ENCODE measurements at places on chromosomes 6 and 20.
A peak's percentile ranks its signal among the peaks of the same experiment; 100 is the strongest.

- DNase-seq: no peak
Measured at GRCh38 chr20:60334911-60335310, 376.7 kb downstream of the CDH26 start.

DNA sequence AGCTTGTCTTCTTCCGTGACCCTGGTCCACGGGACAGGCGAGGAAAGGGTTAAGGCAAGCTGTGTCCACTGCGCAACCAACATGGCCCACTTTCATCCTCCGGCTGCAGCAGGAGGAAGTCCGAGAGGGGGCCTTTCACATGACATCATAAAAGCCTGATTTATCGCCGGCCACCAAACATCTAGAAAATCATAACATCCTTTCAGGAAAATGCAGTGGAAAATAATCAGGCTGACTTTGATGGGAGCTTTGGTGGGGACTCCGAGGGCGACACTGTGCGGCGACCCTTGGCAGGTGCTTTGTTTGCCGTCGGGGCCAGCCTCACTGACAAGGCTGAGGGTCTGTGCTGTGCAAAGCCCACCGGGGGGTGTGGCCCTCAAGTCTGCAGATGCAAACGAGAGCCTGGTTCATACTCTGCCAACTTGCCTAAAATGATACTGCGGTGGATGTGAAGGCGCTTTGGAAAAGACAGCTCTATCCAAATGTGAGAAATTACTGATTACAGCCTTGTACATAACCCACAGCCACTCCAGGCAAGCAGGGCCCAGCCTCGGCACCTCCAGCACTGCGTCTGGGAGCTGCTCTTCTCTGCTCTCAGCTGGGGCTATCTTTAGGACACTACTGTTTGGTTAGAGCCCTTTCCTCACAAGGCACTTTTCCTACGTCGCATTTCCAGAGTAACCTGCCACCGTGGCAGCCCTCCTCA, 25.7 kb downstream of the FOXC1 start:
- no peak for DNase-seq

- no peak for DNase-seq
Measured at GRCh38 chr20:59416916-59417315, 116.5 kb downstream of the EDN3 start.

DNA sequence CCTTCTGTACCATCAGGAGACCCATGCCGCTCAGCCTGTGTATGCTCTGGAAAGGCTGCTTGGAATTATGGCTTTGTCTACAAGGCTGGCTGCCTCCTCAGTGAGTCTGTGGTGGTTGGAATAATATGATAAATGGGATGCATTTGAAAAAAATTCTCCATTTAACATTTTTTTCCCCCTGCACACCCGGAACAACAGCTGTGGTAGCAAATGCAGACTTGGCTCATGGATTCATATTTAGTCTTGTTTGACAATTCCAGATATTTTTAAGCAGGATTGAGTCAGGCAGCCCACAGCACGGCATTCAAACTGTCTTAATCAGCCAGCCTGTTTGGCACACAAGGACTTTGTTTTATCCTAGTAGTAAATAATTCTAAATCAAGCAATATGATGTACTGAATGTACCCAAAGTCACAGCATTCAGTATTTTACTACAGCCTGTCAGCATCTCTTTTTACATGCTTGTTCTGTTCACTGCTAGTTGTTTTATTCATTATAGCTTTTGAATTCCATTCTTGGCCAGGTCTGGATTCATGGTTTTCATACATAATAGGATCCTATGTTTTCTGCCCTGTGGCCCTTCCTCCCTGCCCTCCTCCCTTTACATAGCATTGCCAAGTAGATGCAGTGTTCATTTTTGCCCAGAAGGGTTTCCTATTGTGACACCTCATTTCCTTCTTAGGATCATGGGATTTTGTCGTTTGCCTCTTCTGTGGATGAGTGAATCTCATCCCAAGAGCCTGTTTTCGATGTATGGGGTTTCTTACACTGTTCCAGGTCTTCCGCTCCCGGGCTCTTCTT, 68.1 kb downstream of the LRRC1 start:
- DNase-seq: no peak

DNA sequence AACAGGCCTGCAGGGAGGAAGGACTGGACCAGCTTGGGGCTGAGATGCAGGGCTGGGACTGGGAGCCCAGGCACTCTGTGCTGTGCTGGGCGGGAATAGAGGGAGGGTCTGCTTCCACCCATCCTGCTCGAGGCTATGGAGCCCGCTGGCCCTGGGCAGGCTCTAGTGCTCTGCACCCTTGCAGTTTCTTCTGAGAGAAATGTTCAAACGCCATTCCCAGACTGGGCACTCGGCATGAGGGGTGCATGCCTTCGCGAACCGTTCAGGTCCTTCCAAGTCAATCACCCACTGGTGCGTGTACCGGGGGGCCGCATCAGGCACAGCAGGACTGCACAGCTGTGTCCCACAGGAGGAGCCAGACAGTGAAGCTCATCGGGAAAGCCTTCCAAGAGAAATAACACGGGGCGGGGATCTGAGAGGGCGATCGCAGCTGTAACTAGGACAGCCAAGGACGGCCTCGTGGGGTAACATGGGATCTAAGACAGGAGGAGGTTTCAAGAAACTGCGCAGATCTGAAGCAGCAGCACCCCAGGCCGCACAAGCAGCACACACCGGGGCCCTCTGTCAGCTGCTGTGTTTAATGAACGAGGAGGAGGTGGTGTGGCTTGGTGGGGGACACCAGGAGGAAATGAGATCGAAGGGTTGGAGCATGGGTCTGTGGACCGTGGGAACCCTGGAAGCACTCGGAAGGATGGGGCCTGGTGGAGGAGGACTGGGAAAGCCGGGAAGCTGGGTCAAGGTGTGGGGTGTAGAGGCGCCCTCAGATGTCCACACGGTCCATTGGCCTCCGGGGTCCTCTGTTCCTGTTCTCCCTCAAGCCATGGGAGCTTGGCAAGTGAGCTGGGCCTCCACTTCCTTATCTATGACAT, 26.1 kb upstream of the PYGB start:
- no peak for DNase-seq

DNA sequence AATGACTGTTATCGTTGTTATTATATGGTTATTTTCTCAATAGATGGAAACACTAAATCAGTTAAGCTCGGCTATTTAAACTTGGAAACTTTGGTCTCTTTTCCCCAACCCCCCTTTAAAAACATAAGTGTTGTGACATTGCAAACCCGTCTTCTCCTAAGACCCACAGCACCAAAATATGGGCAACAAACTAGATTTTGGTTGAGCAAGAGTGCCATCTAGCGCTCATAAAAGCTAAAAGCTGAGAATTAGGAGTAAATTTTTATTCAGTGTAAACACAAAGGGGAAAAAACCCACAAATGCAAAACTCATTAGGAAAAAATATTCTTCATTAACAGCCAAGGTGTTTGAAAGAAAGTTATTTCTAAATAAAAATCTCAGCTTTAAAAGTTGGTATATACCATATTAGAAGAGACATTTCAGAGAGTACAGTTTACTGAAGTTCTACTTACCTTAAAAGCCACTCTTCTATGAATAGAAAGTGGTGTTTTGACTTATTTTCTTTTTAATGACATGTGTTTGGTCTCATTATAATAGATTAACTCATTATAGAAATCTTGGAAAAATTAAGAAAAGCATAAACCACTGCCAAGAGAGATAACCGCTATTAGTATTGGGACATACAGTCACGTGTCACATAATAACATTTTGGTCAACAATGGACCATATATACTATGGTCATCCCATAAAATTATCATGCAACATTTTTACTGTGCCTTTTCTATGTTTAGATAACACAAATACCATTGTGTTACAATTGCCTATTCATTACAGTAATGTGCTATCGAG, 21.1 kb downstream of the SESN1 start:
- peak; percentile 28 for DNase-seq

DNA sequence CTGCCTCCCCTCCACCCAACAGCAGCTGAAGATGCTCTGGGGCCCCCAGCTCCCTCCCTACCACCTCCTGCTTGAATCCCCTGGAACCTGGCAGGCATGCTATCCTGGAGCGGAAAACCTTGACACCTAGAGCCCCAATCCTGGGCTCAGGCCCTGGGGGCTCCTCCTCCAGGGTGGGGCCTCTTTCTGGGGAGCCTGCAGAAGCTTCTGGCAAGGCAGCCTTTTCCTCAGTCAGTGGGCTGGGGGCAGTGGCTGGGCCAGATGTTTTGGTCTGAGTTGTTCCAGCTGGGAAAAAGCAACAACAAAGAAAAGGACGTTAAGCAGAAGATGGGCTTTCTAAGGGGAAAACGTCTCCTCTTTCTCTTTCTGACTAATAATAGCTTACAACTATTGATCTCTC, 21.1 kb downstream of the KIAA1755 start:
- no peak for DNase-seq

DNA sequence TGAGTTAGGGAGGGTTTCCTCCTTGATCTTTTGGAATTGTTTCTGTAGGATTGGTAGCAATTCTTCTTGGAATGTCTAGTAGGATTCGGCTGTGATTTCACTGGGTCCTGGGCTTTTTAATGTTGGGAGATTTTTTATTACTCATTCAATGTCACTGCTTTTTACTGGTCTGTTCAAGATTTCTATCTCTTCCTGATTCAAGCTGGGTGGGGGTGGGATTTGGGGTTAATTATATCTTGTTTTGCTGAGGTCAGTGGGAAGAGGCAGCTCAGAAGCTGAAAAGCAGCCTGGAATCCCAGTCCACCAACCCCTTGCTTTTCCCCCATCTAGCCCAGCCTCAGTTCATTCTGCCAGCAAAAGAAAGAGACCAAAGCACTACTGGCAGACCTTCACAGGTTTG, 39.6 kb downstream of the SUMO4 start:
- DNase-seq: no peak

DNA sequence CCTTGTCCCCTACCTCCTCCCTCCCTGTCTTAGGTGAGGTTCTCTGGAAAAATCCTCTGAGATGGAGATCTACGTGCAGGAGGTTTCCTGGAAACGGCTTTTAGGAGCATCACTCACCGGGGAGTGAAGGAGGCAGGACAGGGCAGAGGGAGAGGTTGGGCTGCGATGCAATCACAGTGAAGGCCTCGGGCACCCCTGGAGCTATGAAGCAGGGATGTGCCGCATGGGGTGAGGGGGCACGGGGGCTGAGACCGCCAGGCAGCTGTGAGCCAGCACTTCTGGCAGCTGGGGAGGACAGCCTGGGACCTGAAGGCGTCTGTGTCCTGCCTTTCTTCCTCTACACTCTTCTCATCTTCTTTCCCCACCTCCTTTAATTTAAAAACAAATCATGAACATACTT, 12.9 kb upstream of the GLP1R start:
- DNase-seq: no peak

Measured in SW 1271 (cell line).